GM12878 (cell line): ENCODE measurements at places on chromosomes 1 and 21. TPM values are rescaled to one million over a fixed set of nuclear protein-coding genes. Genes with fewer than 3 reads are reported as not detected.

The HCN3 gene
- total RNA-seq, result 2.5 and 2.8 TPM in 2 replicates

The CCDC190 gene
- not detected in 2 replicates for total RNA-seq

DNA sequence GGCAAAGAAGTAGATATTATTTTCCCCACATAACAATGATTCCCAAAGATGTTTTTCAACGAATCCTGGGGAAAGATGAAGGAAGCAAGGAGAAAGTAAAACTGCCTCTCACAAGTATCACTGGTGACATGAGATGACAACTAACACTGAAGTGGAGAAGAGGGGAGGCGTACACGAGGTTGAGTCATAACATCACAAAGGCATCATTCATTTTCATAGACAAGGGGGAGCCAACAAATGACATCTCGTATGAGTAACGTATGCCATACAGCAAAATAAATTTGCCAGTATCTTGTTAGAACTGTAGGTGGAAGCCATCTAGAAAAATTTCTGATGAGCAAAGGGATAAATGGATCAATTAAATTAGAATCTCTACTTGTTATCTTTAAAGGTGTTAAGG lies 56.6 kb downstream of the ATP1B1 start:
- no peaks in the 10 kb centered on the region for H3K27me3 ChIP-seq
- DNase-seq, result no peak
- H3K4me3 ChIP-seq, result no peak overlapping the region
- H3K4me1 ChIP-seq, result peaks cover 12% of the 10 kb centered on the region; the same call in 1 of the 2 replicates

GRCh38 chr1:220462752-220463151 lies 65.2 kb upstream of the MARK1 start:
- no peaks in the 10 kb centered on the region for H3K4me1 ChIP-seq
- H3K4me3 ChIP-seq, result no peak overlapping the region
- no peaks in the 10 kb centered on the region for H3K27me3 ChIP-seq
- DNase-seq, result no peak
- H3K36me3 ChIP-seq, result no peaks in the 10 kb centered on the region
- no peak overlapping the region for H3K27ac ChIP-seq

DNA sequence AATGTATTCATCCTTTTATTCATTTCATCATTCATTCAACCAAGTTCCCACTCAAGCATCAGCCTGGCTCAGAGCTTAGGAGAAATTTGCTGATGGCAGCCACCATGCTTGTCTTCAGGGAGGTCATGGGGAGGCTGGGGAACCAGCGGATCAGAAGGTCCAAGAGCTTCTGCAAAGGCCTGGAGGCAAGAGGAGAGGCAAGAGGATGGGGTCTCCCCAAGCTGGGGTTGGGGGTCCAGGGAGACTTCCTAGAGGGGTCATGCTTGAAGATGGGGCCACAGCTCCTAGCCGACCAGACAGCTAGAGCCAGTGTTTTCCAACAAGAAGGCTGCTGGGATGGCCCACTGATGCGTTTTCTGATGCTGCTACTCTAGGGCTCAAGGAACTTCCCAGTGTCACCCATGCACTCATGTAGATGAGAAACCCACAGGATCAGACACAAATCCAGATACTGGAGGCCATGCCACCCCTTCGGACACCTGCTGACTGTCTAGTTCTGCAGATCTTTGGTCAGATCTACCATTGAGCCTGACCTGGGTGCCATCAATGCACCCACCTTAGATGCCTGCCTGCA lies 315.2 kb downstream of the AJAP1 start:
- no peak overlapping the region for H3K27ac ChIP-seq
- H3K4me1 ChIP-seq, result no peaks in the 10 kb centered on the region
- DNase-seq, result no peak
- H3K27me3 ChIP-seq, result no peaks in the 10 kb centered on the region
- H3K4me3 ChIP-seq, result no peak overlapping the region

GRCh38 chr1:224495866-224496265 lies 61.3 kb upstream of the WDR26 start:
- H3K4me1 ChIP-seq, result peaks cover 29% of the 10 kb centered on the region
- no peak for DNase-seq
- no peaks in the 10 kb centered on the region for H3K27me3 ChIP-seq
- H3K36me3 ChIP-seq, result no peaks in the 10 kb centered on the region
- H3K27ac ChIP-seq, result no peak overlapping the region

- H3K4me1 ChIP-seq, result peaks cover 3% of the 10 kb centered on the region; the same call in 1 of the 2 replicates
- DNase-seq, result no peak
- no peak overlapping the region for H3K4me3 ChIP-seq
- no peak overlapping the region for H3K27ac ChIP-seq
- no peaks in the 10 kb centered on the region for H3K27me3 ChIP-seq
- no peaks in the 10 kb centered on the region for H3K36me3 ChIP-seq
Measured at GRCh38 chr1:77990629-77991204, 11.8 kb upstream of the FUBP1 start.
